ENCODE measurements at places on chromosomes 2 and 18.

DNA sequence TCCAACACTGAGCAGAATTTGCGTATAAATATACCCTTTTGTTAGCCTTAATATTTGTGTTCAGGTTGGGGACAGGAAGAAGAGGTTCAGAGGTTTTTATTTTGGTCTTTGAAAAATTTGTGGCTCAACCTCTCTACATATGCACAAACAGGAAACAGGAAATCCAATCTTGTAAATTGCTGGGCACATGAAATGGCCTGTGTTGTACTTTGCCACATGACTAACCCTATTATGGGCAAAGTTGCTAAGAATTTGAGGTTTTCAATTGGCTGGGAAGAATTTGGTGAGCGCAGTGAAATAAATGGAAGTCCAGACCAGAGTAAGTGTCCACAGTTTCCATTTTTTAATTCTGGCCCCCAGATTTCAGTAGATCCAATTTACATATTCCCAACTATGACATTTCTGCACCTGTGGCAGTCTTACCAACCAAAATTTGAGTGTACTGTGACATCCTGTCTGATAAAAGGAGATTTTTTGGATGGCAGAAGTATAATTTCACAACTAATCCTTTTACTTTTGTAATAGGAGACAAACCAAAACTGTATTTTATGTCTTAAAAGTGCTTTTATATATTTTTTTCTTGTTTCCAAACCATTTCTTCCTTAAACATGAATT, 63.6 kb downstream of the COX7A2L start:
- DNase-seq = no peak

DNA sequence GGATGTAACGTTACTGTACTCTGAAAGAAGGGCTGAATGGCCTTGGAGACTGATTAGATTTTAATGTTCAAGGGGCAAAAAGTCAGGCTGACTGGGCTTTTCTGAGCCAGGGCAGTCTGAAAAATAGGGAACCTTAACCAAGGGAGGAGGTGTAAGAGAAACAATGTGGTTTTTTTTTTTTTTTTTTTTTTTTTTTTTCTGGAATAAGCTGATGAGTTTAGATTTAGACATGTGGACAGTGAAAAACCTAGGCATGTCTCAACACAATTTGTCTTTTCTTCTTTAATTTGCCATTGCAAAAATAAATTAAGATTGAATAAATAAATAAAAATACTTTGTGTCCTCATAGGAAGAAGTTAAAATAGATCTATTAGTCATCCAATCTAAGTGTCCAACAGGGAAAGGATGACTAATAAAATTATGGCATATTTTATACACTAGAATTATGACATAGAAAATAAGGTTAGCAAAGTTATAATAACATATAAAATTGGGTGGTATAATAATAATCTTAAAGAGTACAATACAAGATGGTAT, 237.6 kb upstream of the TRIB2 start:
- DNase-seq = no peak

GRCh38 chr2:169203952-169204351, 134.6 kb downstream of the DHRS9 start:
- DNase-seq = no peak

DNA sequence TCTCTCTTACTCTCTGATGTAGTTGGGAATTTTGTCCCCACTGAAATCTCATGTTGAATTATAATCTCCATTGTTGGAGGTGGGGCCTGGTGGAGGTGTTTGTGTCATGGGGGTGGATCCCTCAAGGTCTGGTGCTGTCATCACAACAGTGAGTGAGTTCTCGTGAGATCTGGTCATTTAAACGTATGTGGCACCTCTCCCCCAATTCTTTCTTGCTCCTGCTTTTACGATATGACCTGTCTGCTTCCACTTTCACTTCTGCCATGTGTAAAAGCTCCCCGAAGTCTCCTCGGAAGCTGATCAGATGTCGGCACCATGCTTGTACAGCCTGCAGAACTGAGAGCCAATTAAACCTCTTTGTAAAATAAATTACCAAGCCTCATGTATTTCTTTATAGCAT, 337.8 kb upstream of the CDH2 start:
- no peak for DNase-seq

Data from hippocampal formation (tissue), 2 donors.